Spinal cord (tissue), 10 donors: ENCODE measurements at places on chromosomes 16 and 17. TPM values are rescaled to one million over a fixed set of nuclear protein-coding genes. Genes with fewer than 3 reads are reported as not detected.

The CCT6B gene
- total RNA-seq, result 5.2 TPM

The TNFAIP1 gene
- total RNA-seq, result 25.1 TPM

The KCNH4 gene
- total RNA-seq, result 0.33 TPM

The ZNF668 gene
- 4.9 TPM for total RNA-seq

The ITGA3 gene
- total RNA-seq, result 23.4 TPM

The HLF gene
- 35.6 TPM for total RNA-seq

The GRB7 gene
- total RNA-seq, result 2.6 TPM

The HAS3 gene
- total RNA-seq, result 1.7 TPM

The HOXB5 gene
- total RNA-seq, result 2.9 TPM

The PYY gene
- total RNA-seq, result not detected

The EPN3 gene
- total RNA-seq, result 1.3 TPM

The PRRT2 gene
- 25.6 TPM for total RNA-seq

The CCL17 gene
- total RNA-seq, result not detected

The KRT14 gene
- 1.4 TPM for total RNA-seq

The KRT222 gene
- total RNA-seq, result 5.0 TPM

The GSPT1 gene
- total RNA-seq, result 60.4 TPM

The CCL8 gene
- total RNA-seq, result 0.72 TPM

The CLEC18B gene
- total RNA-seq, result 1.3 TPM

The KDM6B gene
- total RNA-seq, result 9.6 TPM

The CRHR1 gene
- total RNA-seq, result 1.9 TPM

The GUCY2D gene
- total RNA-seq, result 0.39 TPM

The SLFN12L gene
- total RNA-seq, result 0.22 TPM

The FOXF1 gene
- total RNA-seq, result 0.69 TPM

The DDX42 gene
- 90.1 TPM for total RNA-seq

The SCNN1B gene
- total RNA-seq, result 0.40 TPM

The AURKB gene
- 8.6 TPM for total RNA-seq

The EVPLL gene
- 0.10 TPM for total RNA-seq

The ANKRD40CL gene
- not detected for total RNA-seq

The C17orf50 gene
- not detected for total RNA-seq

The GAS2L2 gene
- 0.69 TPM for total RNA-seq

The KRTAP9-8 gene
- not detected for total RNA-seq

The MT1A gene
- not detected for total RNA-seq

The CD19 gene
- 1.0 TPM for total RNA-seq

The SOX9 gene
- 21.1 TPM for total RNA-seq

The ZFP90 gene
- total RNA-seq, result 62.6 TPM

The GP2 gene
- total RNA-seq, result not detected

The MATCAP1 gene
- total RNA-seq, result 34.6 TPM

The SLC46A1 gene
- 17.8 TPM for total RNA-seq

The C17orf100 gene
- 2.2 TPM for total RNA-seq

The CYB5B gene
- 98.7 TPM for total RNA-seq

The CRISPLD2 gene
- total RNA-seq, result 12.7 TPM

The TMIGD1 gene
- total RNA-seq, result not detected

The TPSAB1 gene
- 2.4 TPM for total RNA-seq

The EPX gene
- total RNA-seq, result 0.11 TPM

The ALOXE3 gene
- total RNA-seq, result 0.50 TPM

The PYDC1 gene
- not detected for total RNA-seq

The OTOP3 gene
- total RNA-seq, result not detected

The RUNDC3A gene
- 44.0 TPM for total RNA-seq

The ABCA8 gene
- 83.7 TPM for total RNA-seq

The HBZ gene
- 1.4 TPM for total RNA-seq
